Coronary artery (tissue), 2 donors: ENCODE measurements at places on chromosomes 11 and 22.
A peak's percentile ranks its signal among the peaks of the same experiment; 100 is the strongest.

DNA sequence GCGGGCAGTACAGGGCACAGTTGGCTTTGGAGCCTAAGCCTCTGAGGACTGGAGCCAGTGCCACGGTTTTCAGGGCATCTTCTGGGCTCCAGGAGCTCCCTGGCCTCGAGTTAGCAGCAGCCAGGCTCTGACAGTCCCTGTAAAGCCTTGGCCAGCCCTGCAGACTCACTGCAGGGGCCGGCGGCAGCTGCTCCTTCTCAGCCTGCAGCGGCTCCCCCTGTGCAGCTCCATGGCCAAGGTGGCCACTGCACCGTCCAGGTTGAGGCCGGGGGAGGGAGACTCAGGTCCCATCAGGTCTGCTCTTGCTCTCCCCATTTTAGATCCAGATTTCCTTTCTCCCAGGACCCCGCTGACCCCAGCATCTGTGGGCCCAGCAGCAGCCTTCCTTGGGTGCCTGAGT, 1461.1 kb downstream of the BRD1 start:
- peak; percentile 43 for DNase-seq

DNA sequence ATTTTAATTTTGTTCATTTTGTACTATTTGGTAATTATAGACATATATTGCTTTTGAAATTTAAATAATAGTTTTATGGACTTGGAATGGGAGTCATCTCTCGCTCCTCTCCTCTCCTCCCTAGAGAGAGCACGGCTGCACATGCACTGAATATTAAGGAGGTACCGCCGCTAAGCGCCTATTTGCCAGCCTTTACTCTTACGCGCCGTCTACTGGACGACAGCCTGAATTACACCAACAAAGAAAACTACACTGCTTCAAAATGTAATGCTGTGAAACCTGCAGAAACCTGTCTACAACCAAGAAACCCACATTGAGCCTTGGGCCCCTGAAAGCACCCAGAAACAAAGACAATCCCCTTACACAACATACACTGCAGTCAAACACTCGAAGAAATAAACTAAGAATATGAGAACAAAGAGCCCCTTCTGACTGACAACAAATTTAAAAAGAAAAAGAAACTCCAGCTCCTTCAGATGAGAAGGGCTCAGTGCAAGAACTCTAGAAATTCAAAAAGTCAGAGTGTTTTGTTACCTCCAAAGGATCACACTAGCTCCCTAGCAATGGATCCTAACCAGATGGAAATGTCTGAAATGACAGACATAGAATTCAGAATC, 737.2 kb downstream of the LRRC4C start:
- DNase-seq: no peak

- no peak for DNase-seq
These were observed 88.7 kb downstream of the USP35 start for GRCh38 chr11:78277314-78277994.

GRCh38 chr11:125433454-125434121, 62.5 kb downstream of the FEZ1 start:
- no peak for DNase-seq

DNA sequence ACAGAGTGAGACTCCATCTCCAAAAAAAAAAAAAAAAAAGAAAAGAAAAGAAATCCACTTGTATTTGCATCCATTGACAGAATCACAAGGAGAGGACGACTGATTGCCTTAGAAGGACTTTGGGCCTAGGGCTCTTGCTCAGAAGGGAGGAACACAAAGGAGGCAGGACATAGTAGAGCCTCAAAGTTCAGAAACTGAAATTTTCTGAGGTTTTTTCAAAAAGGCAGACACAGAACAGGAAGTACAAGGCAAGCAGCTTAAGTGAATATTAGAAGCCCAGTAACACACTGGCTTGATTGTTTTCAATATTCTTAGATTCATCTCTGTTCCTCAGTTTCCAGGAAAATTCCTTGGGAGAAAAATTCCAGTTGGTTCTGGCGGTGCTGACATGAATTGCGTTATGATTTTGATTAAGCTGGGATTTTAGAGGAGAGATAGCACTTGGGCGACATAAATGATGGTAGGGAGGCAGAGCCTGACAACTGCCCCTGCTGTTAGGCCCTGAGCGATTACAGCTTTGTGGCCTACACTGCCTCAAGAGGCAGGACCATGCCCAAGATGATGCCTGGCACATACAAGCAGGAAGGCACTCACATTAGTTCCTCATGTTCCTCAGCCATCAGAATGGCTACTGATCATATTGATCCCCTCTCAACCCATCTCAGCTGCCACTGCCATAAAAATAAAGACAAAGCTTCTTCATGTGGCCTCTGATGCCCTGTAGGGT, 15.3 kb downstream of the CLPB start:
- peak; percentile 17 for DNase-seq

DNA sequence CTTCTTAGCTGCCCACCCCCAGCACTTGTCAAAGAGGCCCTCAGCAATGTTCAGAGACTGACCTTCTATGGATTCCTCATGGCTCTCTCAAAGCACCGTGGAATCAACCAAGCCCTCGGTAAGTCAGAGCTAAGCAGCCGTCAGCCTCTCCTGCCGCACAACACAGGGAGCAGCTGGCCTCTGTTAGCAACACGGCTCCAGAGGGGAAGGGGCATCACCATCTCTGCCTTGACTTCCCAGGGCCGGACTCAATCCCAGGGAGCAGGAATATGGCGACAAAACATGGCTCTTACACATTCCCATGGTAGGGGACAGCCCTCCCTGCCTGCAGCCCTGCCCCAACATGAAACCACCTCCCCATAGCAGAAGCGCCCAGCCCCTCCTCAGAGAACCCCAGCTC, 18.9 kb downstream of the ARFGAP2 start:
- no peak for DNase-seq

GRCh38 chr11:126594921-126595367, 239.5 kb downstream of the ST3GAL4 start:
- DNase-seq: no peak

- DNase-seq: no peak
These were observed 1.4 kb upstream of the BPIFC start for GRCh38 chr22:32465661-32466060.

GRCh38 chr11:80816454-80816847, 1375.6 kb upstream of the TENM4 start:
- no peak for DNase-seq

- no peak for DNase-seq
These were observed 100.7 kb upstream of the OR4C13 start for GRCh38 chr11:49851511-49851910.

DNA sequence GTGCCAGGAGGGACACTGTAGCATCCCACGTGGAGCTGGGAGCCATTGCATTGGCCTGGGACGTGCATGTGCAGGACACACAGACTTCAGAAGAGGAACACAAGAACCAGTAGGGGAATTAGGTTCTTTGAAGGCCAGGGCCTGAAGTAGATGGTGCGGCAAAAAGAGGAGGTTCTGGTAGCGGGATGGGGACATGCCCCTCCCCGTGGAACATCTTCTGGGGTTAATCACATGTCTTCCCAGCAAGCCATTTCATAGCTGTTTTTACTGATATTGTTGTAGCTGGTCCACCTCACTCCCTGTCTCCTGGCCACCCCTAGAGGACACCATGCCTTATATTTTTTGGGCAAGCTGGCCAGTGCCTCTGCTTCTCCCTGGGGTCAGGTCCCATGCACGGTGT, 74.3 kb downstream of the SCN3B start:
- DNase-seq: no peak

DNA sequence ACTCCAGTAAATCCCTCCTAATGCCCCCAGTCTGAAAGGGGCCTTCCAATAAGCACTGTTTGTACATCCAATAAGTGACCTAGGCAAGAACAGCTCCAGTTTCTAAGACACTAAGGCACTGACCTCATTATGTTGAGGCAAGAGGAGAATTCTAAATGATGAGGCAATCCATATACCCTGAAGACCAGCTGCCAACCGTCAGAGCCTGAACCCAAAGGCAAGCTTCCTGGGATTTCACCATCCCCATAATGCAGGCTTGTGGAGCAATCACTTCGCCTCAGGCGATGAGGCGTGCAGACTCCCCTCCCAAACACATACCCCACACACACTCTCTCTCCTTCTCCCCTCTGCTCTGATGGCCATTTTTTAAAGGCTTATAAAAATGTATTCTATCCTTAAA, 49.5 kb downstream of the LGR4 start:
- peak; percentile 77 for DNase-seq

GRCh38 chr22:37545703-37546436, 14.4 kb upstream of the CDC42EP1 start:
- DNase-seq: peak; percentile 95

DNA sequence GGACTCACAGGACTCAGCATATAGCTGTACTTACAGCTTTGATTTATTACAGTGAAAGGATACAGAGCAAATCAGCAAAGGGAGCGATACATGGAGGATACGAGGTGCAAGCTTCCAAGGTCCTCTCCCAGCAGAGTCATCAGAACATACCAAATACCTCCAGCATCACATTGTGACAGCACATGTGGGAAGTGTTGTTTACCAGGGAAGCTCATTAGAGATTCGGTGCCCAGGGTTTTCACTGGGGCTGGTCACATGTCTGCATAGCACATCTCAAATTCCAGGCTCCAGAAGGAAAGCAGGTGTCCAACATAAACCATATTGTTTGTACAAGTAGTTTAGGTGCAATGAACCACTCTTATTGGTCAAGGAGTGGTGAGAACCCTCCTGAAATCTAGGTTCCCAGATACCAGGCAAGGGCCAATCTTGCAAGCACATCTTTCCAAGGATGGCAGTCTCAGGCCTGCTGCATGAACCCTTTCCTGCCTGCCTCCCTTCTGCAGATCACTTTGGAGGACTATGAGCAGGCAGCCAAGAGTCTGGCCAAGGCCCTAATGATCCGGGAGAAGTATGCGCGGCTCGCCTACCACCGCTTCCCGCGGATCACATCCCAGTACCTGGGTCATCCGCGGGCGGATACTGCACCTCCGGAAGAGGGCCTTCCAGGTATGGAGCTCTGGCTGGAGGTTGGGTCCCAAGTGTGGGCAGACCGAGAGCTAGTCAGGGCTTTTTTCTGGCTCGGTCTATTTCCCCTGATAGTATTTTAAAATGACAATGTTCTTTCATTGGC, 26.7 kb downstream of the AMPD3 start:
- DNase-seq: no peak

DNA sequence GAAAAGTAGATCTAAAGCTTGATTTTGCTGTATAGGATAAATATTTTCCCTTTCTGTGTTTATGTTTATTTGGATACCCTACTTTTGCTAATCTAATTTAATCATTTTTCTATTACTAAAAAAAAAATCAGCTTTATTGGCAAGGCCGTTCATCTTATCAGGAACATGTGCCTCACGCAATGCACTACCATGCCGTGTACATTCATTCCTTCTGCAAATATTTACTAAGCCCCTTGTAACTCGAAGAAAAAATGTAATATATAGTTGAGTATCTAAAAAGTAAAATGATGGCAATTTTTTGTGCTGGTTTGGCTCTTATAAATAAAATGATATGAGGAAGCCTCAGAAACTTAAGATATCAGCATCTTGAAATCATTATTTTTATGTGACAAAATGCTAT, 8.9 kb downstream of the UVRAG start:
- no peak for DNase-seq

DNA sequence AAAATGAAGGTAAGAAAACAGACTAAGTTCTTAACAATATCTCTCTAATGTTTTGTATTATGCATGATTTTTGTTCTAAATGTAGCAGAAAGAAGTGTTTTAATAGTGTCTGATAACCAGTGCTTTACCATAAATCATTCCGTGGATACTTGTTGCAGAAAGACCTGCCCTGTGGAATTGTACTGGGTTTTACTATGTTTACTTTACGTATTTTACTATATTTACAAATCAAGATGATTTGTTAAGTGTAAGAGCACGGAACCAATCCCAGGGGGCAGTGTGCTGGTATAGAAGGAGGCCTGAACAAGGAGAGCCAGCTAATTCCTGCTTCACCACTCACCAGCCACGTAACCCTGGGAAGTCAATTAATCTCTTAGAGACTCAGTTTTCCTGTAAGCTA, 1.4 kb downstream of the HTR3B start:
- no peak for DNase-seq

DNA sequence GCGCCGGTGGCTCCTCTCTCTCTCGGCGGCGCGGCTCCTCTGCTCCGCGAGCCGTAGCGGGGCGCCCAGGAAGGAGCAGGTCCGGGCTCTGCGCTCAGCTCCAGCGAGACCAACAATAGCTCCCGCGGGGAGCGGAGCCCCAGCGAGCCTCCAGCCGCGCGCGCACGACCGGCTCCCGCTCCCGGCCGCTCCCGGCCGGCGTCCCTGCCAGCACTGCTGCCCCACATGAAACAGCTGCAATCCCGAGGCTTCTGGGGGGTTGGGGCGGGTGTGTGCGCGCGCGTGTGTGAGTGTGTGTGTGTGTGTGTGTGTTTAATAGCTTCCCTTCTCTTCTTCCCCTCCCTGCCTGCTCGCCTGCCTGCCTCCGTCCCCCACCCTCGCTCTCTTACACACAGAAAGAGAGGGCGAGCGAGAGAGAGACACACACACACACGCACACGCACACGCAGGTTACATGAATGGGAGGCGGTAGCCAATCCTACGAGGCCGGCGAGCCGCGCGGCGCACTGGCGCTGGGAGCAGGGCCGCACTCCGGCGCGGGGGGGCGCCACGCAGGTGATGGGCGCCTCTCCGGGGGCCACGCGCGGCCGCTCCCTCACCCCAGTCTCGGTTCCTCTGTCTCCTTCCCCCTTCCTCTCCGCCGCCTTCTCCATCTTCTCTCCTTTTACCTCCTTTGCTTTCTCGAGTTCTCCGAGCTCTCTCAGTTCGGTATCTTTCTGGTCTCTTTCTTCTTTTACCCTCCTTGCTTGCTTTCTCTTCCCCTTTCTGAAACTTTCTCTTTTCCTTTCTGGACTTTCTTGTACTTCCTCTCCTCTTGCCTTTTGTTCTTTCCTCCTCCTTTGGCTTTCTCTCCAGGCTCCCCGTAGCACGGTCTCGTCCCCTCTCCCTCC, at the start of gene TENM4:
TSS of gene TENM4 (minus strand) at position 460 of the 890 bp plus-strand sequence. CDS start 371,086 bp downstream, outside the sequence.
- DNase-seq: peak; percentile 84

GRCh38 chr11:116472651-116473050, 300.1 kb downstream of the BUD13 start:
- no peak for DNase-seq

GRCh38 chr11:50333861-50334260, 301.2 kb downstream of the OR4C45 start:
- DNase-seq: no peak

- DNase-seq: no peak
These were observed 66.2 kb upstream of the NECTIN1 start for GRCh38 chr11:119795231-119795630.

- no peak for DNase-seq
These were observed 15.6 kb upstream of the EMID1 start for GRCh38 chr22:29190051-29190450.

- DNase-seq: peak; percentile 60
These were observed 69.7 kb upstream of the SEPTIN5 start for GRCh38 chr22:19644314-19645223.

DNA sequence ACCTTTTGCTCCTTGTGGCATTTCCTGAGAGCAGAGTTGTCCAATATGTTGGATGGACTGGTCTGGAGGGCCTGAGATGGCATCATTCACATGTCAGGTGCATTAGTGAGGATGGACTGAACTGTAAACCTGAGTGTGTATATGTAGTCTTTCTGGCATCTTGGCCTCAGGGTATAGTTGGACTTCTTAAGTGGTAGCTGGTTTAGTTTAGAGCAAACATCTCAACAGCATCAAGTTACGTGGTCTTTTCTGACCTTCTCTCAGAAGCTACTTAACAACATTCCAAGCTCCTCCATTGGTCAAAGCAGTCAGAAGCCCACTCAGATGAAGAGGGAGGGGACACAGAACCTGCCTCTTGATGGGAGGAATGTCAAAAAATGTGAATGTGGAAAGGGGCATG, 829.9 kb downstream of the METTL15 start:
- no peak for DNase-seq
